Astrocyte of the hippocampus (primary cell): ENCODE measurements at places on chromosomes 5 and 9.

GRCh38 chr5:40217553-40217952 is 462.2 kb upstream of the PTGER4 start:
- no peak for DNase-seq

DNA sequence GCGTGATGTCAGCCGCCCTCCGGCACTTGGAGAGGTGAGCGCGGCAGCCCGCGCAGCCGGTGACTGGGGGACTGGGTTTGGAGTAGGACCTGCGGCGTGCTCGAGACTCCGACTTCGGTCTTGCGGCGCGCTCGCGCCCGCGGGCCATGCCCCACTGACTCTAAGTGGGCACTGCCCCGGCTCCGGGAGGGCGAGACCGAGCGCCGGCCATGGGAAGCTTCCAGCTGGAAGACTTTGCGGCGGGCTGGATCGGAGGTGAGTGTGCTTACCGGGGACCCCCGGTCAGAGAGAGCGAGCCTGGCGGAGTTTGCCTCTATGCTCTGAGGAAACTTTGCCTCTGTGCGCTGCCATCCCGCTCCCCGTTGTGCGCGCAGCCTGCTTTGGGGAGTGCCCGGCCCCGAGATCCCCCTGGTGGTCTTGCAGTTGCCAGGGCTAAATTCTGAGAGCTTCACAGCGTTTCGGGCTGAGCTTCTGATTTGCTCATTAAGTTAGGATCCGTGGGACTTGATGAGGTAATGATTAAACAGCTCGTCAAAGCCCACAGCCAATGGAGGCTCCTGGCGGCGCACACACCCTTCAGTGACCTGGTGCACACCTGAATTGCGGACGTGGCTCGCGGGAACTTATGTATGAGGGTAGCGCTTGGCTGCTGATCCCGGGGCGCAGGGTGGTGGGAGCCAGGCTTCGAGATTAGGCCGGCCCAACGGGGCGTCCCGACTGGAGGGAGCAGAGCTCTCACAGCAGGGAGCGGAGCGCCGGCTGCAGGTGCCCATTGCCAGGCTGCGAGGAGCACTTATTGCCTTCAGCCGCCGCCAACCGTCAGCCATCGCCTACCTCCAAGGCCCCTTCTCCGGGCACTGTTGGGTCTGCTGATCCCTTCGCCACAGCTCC is at the start of gene SLC25A48:
Gene SLC25A48 (plus strand): TSS at position 25 of the 891 bp plus-strand sequence. CDS start 185 bp downstream, at position 210.
- DNase-seq, result peak; percentile 76

- DNase-seq, result no peak
Observed at GRCh38 chr5:146521403-146522106, 5.6 kb upstream of the GPR151 start.

GRCh38 chr9:6106711-6107339 is 91.4 kb upstream of the RANBP6 start:
- peak; percentile 26 for DNase-seq

DNA sequence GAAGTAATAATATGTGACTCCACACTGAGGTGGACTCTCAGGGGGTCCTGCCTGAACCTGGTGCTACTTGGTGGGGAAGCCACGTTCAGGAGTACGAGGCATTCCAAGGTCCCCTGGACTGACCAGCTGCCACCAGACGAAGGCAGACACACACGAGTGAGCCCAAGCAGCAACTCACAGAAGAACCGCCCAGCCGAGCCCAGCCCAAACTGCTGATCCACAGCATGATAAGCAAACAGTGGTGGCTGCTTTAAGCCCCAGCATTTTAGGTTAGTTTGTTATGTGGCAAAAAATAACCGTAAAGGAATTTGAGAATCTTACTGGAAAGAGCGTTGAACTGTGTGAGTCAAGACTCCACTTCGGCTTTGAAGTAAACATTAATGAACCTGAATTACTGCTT is 8.8 kb upstream of the LHX3 start:
- DNase-seq, result no peak

- no peak for DNase-seq
Observed at GRCh38 chr9:115921301-115921700, 232.3 kb upstream of the PAPPA start.

- no peak for DNase-seq
Observed at GRCh38 chr5:149881069-149881622, 63.4 kb downstream of the PDE6A start.

DNA sequence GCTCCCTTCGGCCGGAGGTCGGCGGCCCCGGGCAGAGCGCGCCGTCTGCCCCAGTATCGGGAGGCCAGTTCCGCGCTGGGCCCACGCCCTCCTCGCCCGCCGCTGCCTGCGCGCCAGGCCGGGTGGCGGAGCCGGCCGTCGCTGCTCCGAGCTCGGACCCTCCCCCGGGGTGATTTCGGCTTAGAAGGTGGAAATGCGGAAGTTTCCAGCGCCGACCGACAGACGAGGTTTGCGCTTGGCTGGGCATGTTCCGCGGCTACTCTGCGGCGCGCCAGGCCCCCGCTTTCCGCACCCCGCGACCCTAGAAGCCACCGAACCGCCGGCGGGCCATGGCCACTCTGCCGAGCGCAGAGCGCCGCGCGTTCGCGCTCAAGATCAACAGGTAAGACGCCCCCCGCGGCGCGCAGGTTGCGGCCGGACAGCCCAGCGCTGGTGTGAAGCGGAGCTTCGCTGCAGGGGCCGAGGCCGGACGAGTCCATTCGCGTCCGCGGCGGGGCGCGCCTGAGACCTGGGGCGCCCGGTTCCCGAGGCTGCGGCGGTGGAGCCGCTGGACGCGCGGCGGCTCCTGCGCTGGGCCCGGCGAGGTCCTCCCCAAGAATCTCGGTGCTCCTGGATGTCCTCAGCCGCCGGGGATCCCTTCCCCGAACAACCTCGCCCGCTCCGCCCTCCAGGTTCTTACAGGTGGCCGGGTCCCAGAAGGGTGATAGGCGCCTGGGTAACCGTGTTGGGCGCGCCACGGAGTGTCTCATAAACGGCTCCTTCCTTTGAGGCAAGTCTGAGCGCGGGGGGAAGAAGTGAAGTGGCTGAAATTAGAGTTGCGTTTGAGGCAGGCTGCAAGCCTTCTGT is at the start of gene DOCK8:
Gene DOCK8 (plus strand): TSS at position 218 of the 846 bp plus-strand sequence. CDS start 112 bp downstream, at position 330.
- DNase-seq, result peak; percentile 52

DNA sequence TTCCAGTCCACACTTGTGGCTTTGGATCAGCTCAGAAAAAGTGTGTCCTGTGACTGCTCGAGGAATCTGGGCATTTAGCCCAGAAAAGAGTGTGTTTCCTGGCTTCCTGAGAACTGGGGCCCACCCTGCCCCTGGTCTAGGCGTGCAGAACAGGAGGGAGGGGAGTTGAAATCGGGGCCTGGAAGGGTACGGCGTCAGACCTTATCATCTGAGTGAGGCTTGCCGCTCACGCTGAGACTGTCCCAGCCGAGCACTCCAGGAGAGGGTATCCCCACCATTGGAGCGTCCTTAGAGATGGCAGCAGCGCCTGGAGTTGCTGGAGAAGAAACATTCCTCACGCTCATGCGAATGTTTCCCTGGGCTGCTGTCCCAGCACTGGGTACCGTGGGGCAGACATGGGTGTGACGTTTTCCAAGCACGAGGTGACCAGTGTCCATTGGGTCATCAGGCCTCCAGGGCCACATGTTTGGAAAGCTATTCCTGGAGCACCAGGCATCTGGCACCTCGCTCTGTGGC is 22.5 kb downstream of the NEK6 start:
- DNase-seq, result peak; percentile 97

DNA sequence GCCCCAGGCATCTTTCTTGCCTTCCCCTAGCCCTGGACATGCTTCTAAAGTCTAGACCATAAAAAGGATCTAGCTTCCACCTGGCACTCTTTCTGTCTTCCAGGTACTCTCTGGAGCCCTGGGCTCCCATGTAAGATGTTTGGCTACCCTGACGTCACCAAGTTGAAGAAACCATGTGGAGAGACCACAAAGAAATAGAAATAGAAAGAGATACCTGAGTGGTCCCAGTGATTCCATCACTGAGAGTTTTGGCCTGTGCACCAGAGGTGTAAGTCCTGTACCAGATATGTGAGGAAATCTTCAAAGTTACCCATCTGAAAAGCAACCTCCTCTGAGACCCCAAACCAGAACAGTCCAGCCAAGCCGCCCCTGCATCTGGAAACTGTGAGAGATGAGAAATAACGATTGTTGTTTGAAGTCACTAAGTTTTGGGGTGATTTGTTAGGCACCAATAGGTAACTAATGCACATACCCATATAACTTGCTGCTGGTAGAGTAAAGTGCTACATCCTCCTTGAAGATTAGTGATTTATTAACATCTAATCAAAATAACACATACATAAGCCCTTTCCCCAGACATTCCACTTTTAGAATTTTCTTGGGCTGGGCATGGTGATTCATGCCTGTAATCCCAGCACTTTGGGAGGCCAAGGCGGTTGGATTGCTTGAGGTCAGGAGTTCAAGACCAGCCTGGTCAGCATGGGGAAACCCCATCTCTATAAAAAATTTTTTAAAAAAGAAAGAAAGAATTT is 85.7 kb upstream of the LHFPL2 start:
- DNase-seq, result no peak

DNA sequence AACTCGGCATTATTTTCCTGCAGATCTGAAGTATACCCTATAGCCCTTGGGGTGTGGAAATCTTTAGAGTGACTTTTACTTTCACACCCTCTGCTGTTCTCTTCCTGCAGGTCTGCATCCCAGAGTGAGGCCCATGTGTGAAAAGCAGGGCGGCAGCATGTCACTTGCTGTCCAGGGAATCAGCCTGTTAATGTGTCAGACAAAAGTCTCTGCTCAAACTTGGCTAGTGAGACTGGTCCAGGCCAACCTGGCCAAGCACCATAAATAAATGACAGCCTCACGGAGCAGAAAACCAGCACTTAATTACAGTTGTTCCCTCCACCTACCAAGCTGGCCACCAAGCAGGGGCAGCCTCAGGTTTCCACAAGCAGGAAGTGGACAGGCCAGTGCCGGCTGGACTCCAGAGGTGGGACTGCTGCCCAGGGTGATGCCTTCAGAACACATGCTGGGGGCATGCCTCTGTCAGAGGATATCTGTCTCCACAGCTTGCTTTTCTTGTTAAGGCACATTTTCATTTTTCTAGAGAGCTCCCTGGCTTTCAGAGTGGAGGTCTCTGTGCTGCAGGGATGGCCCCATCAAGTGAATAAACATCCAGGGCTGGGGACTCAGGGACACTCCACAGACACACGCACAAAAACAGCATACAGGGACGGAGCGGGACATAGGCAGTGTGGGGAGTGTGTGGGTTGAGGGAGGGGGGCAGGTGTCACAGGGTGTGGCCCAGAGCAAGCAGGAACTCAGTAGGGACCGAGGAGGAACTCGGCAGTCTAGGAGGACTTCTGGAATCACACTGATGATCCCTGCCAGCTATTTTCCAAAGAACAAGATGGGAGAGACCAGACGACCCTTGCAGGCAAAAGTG is 243.8 kb upstream of the IRX1 start:
- DNase-seq, result no peak

DNA sequence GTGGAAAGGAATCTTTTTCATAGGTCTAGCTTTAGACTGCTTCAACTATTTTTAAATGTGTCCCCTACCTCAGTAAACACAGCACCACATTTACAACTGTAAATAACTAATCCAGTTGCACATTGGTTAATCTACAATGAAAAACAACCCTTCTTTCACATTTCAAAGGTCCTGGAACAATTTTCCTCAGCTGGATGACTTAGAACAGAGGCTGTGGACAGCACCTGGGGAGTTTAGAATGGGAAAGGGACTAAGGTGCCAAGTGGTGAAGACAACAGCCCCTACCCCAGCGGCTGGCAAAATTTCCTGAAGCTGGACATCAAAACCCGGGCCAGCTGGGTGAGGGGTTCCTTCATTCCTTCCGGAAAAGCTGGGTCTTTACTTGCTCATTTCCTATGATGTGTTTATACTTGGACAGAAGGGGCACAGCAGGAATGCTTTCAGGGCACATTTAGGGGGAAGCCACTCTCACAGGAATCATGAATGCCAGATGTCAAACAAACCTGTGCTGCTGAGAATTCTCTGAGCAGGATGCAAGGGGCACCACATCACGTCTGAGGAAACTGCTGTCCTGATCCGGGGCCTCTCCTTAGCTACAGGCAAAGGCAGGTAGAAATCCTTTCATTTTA is 158.3 kb downstream of the NR2F1-AS1 start:
- DNase-seq, result no peak

- peak; percentile 77 for DNase-seq
Observed at GRCh38 chr9:129336130-129336528, 158.1 kb upstream of the IER5L start.

GRCh38 chr9:133786907-133787753 is 49.0 kb upstream of the SARDH start:
- no peak for DNase-seq

- no peak for DNase-seq
Observed at GRCh38 chr5:139976703-139977102, 66.4 kb downstream of the NRG2 start.

DNA sequence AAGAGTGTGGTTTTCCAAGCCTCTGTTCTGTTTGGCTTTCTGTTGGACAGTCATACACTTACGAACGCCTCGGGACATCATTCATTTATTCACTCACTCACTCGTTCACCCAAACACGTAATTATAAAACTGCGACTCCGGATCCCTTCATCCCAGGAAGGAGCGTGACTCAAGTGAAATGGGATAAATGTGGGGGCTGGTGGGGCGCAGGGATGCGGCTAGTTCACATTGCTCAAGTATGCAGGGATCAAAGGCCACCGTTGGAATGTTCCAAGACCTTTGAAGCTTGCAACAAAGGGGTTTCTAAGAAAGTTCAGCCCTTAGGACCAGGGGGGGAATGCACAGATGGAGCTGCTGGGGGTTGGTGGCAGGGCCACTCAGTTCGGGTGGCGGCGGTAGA is 64.2 kb downstream of the CFAP77 start:
- DNase-seq, result no peak

DNA sequence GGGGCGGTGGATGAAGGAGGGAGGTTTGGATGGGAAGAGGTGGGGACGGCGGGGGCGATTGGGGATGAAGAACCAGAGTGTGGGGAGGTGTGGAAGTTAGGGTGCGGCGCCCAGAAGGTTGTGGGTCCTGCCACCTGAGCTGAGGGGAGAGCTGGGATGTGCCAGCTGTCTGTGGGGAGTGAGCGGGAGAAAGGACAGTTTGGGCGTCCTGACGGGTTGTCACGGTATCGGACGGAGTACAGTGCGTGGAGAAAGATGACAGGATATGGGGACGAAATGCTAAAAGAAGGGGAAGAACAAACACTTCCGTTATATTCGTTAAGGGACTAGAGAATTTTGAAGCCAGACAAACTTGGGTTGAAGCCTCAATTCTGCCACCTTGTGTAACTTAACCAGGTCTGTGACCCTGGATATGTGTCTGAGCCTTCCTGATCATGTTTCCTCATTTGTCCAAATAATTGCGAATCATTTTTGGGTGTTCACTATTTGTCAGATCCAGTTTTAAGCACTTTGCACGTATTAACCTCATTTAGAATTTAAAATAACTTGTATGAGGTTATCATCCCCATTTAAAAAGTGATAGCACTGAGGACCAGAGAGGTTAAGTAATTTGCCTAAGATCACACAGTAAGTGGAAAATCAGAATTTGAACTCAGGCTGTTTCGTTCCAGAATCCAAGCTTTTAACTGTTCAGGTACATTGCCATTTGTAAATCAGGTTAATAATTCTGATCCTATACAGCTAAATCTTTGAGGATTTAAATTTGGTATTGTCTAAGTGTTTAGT is 689 bp downstream of the CNTRL start:
- DNase-seq, result no peak

DNA sequence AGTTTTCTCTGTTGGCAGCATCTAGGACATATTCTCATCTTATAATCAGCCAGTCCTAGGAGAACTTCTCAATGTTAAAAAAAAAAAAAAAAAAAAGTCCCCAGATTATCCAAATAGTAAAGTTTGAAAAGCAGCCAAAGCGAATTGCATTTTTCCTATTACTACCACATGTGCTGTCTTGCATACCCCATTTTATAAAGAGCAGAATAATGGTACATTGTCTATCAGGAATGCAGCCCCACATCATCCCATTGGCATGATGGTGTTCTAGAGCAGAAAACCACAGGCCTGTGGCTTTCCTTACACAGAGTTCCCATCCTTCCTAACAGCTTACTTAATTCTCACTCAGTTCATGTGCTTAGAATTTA is 381.6 kb downstream of the TMEM38B start:
- peak; percentile 91 for DNase-seq

- DNase-seq, result peak; percentile 38
Observed at GRCh38 chr5:132770476-132771159, 6.4 kb downstream of the SEPTIN8 start.
